Fibroblast of lung (primary cell): ENCODE measurements at places on chromosomes 7 and 10. TPM values are rescaled to one million over a fixed set of nuclear protein-coding genes. Genes with fewer than 3 reads are reported as not detected.

GRCh38 chr10:1932692-1933094 lies 195.4 kb upstream of the ADARB2 start:
- no peak overlapping the region for H3K27ac ChIP-seq
- H3K36me3 ChIP-seq, result no peaks in the 10 kb centered on the region
- DNase-seq, result no peak
- H3K4me3 ChIP-seq, result no peak overlapping the region

DNA sequence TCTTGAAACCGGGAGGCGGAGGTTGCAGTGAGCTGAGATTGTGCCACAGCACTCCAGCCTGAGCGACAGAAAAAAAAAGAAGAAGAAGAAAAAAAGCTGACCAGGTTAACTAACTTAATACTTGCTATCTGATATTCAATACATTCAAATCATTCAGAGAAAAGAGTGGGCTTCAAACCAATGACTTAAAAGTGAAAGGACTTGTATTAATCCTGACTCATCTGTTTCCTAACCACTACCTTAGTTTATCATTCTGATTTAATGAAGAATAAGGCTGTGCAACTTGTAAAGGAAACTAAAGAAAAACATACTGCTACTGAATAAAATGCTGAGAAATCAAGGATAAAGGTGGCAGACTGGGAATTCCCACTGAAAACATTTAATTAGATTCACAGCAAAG lies 128.4 kb downstream of the NRBF2 start:
- no peak overlapping the region for H3K4me3 ChIP-seq
- DNase-seq, result peak; percentile 35
- no peaks in the 10 kb centered on the region for H3K36me3 ChIP-seq
- H3K27me3 ChIP-seq, result no peaks in the 10 kb centered on the region
- H3K4me1 ChIP-seq, result peaks cover 8% of the 10 kb centered on the region
- no peak overlapping the region for H3K27ac ChIP-seq

DNA sequence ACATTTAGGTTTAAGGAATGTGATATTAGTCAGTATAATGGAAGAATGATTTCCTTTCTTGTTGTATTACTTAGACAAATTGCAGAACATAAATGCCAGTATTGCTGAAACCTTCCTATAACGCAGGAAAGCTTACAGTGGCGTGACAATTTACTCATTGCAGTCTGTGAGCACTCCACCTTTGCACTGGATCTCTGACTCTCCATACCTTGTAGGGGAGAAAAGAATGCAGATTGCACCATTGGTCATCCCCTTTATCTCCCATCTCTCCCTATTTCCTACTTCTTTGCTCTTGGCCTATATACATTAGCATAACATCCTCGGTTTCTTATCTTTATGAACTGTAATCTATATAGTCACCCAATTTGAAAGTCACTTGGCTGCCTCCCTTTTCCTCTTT lies 28.1 kb upstream of the HYAL4 start:
- DNase-seq, result no peak
- no peaks in the 10 kb centered on the region for H3K27me3 ChIP-seq
- H3K27ac ChIP-seq, result no peak overlapping the region
- H3K4me3 ChIP-seq, result no peak overlapping the region
- H3K4me1 ChIP-seq, result no peaks in the 10 kb centered on the region

GRCh38 chr10:124222318-124222987 lies 129.1 kb upstream of the CHST15 start:
- H3K36me3 ChIP-seq, result no peaks in the 10 kb centered on the region
- H3K27me3 ChIP-seq, result no peaks in the 10 kb centered on the region
- no peak overlapping the region for H3K4me3 ChIP-seq
- H3K27ac ChIP-seq, result no peak overlapping the region

DNA sequence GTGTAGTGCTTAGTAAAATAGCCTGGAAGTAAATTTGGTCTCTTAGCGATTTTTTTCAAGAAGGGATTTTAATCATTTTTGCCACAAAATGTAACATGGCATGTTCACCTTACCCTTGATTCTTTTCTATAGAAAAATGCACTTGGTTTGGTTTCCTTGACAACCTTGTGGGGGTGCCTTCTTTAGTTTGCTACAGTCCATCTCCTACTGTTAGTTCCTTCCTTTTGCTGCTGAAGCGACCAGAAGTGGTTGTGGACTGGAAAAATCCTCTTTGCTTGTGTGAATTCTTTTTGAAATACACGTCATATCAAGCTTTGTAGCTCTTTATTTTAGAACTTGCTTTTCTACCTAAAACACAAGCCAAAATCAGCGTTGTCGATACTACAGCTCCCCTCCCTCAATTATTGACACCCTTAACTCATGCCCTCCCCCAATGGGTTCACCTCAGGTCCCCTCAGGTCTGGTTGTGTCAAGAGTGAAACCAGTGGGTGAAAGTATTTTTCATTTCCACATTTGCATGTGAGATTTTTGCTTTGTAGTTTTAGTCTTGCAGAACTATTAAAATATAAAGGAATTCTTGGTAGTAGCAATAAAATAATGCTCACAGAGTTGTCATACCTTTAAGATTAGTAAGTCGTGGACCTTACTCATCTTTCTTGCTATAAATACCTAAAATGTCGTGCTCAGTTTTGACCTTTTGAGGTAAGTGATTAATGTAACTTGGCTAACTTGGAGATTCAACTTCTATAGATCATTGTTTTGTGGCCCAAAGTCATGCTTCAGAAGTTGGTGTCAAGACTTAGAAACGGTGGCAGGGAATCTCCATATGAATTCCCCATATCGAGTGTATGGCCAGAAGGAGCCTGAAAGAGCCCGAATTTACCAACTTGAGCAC lies 1.5 kb downstream of the ACTR3B start:
- peaks cover 3% of the 10 kb centered on the region for H3K4me1 ChIP-seq
- no peaks in the 10 kb centered on the region for H3K27me3 ChIP-seq
- DNase-seq, result no peak
- no peaks in the 10 kb centered on the region for H3K36me3 ChIP-seq
- H3K4me3 ChIP-seq, result peak overlapping the region; percentile 87

DNA sequence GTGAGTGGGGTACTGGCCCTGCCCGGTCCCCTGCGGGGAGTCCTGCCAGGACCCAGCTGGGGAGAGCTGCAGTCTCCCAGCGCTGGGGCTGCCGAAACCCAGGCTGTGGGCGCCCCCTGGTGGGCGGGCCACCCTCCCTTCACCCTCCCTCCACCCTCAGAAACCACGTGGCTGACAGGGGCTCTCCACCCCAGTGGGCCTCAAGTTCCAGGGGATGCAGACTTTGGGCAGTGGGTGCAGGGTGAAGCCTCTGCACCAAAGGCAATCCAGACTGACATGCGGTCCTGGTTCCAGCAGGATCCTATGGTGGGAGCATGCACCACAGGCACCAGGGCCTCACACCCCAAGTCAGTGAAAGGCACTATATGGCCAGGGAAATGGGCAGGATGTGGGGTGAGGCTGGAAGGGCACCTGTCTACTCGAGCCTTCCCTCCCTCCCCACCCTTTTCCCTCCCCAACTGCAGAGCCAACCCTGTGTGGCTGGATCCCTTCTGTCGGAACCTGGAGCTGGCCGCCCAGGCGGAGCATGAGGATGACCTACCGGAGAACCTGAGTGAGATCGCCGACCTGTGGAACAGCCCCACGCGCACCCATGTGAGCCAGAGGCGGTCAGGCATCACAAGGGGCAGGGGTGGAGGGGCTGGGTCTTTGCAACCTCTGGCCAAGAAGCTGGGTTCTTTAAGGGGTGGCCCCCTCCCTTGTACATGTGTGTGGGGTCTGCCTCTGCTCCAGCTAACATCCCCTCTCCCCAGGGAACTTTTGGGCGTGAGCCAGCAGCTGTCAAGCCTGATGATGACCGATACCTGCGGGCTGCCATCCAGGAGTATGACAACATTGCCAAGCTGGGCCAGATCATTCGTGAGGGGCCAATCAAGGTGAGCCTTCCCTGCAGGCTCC lies 38.8 kb downstream of the PSAP start:
- peak; percentile 32 for DNase-seq
- no peak overlapping the region for H3K27ac ChIP-seq
- peaks cover 4% of the 10 kb centered on the region for H3K36me3 ChIP-seq
- no peak overlapping the region for H3K4me3 ChIP-seq
- no peaks in the 10 kb centered on the region for H3K4me1 ChIP-seq

- DNase-seq, result no peak
- no peaks in the 10 kb centered on the region for H3K27me3 ChIP-seq
- H3K4me1 ChIP-seq, result no peaks in the 10 kb centered on the region
- H3K36me3 ChIP-seq, result no peaks in the 10 kb centered on the region
- no peak overlapping the region for H3K27ac ChIP-seq
Measured at GRCh38 chr10:8023851-8024250, 30.6 kb upstream of the GATA3 start.

DNA sequence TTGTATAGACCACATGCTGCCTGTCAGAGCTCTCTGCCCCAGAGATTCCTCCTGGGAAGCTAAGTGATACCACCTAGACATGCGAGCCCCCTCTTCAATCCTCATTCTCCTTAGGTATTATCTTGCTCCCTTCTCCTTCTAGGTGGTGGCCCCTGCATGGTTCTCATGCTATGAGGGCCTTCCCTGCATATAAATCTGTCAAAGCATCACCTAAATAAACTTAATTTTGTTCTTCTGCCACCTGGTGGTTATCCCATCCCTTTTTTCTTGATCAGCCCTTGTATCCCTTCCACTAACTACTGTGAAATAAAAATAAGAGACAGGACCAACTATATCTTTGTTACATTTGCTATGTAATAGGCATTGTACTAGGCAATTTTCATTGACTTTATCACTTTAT lies 242.1 kb downstream of the CDC14C start:
- H3K27ac ChIP-seq, result no peak overlapping the region
- H3K4me3 ChIP-seq, result no peak overlapping the region
- DNase-seq, result no peak

GRCh38 chr7:40348126-40348728 lies 213.4 kb downstream of the SUGCT start:
- no peaks in the 10 kb centered on the region for H3K4me1 ChIP-seq
- no peak overlapping the region for H3K4me3 ChIP-seq
- DNase-seq, result no peak

DNA sequence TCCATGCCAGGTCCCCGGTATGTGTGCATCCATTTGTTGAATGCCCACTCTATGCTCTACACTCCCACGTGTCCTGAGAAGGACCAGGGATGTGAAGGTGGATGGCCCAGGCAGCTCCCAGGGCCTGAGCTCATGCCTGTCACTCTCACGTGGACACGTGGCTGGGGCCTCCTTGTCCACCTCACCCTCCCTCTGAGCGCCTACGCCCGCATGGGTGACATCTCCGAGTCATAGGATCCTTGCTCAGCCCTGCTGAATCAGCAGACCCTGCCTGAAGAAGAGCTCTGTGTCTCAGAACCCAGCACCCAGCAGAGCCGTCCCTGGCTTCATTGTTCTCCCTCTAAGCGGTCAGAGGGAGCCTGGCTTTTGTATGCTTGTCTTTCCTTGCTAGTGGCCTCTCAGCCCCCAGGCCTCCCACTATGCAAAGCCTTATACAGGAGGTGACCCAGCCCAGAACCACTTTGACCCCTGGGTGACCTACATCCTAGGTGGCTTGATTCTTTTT lies 107.9 kb upstream of the PPIF start:
- H3K4me1 ChIP-seq, result peaks cover 26% of the 10 kb centered on the region
- peak; percentile 76 for DNase-seq
- peaks cover 16% of the 10 kb centered on the region for H3K36me3 ChIP-seq
- H3K27me3 ChIP-seq, result no peaks in the 10 kb centered on the region
- H3K27ac ChIP-seq, result no peak overlapping the region

DNA sequence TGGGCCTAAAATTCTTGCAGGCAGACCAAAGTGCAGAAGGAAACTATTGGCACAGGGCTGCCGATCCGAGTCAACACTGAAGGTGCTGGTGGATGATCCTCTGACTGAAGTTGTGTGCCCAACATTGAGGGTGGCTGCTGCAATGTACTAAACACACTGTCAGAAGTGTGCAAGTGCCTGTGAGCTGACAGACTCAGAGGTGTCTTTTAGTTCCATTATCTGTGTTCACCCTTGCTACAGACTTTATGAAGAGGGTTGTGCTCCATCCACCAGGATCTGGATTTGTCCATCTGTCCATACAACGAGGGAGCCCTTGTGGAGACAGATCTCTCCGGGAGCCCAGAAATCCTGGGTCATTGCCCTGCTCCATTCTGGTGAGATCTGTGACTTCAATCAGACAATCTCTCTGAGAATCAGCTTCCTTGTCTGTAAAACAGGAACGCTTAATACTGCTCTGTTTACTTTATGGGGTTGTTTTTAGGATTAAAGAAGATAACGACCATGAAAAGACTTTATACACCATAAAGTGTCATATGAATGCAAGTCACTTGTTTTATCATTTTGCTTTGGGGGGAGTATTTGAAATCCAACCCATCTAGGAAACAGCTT lies 9.5 kb upstream of the TRPV6 start:
- DNase-seq, result no peak
- H3K27me3 ChIP-seq, result no peaks in the 10 kb centered on the region
- H3K36me3 ChIP-seq, result no peaks in the 10 kb centered on the region
- no peaks in the 10 kb centered on the region for H3K4me1 ChIP-seq
- no peak overlapping the region for H3K4me3 ChIP-seq
- H3K27ac ChIP-seq, result no peak overlapping the region

GRCh38 chr7:129271500-129272355 lies 46.9 kb downstream of the AHCYL2 start:
- no peaks in the 10 kb centered on the region for H3K36me3 ChIP-seq
- no peak overlapping the region for H3K4me3 ChIP-seq
- peak; percentile 61 for DNase-seq
- no peaks in the 10 kb centered on the region for H3K27me3 ChIP-seq

DNA sequence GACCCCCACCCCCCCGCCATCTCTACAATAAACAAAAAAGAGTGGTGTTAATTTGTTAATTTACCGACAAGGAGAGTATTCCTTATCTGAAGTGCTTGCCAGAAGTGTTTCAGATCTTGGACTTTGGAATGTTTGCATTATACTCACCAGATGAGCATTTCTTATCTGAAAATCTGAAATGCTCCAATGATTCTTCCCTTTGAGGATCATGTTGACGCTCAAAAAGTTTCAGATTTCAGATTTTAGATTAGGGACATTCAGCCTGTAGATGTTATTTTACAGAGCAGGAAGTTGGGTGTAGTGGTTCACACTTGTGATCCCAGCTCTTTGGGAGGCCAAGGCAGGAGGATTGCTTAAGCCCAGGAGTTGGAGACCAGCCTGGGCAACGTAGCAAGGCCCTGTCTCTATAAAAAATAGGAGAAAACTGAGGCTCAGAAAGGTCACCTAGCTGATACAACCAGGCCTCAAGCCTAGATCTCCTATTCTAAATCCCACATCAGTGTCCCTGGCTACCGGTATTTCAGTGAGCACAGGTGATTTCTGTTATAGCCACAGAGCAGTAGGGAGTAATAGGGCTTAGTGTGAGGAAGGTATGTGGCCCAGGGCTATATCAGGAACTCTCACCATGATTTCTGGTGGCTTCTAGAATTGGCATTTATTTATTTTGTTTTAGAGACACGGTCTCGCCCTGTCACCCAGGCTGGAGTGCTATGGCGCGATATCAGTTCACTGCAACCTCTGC lies 35.4 kb downstream of the TMEM120A start:
- H3K36me3 ChIP-seq, result peaks cover 8% of the 10 kb centered on the region
- H3K4me1 ChIP-seq, result peaks cover 9% of the 10 kb centered on the region
- H3K4me3 ChIP-seq, result no peak overlapping the region
- H3K27ac ChIP-seq, result no peak overlapping the region
- H3K27me3 ChIP-seq, result no peaks in the 10 kb centered on the region
- DNase-seq, result no peak

GRCh38 chr7:26345837-26346236 lies 54.2 kb downstream of the SNX10 start:
- H3K36me3 ChIP-seq, result no peaks in the 10 kb centered on the region
- H3K4me3 ChIP-seq, result no peak overlapping the region
- no peak overlapping the region for H3K27ac ChIP-seq
- H3K4me1 ChIP-seq, result no peaks in the 10 kb centered on the region
- no peak for DNase-seq

- DNase-seq, result no peak
- no peak overlapping the region for H3K4me3 ChIP-seq
- H3K27me3 ChIP-seq, result no peaks in the 10 kb centered on the region
- no peaks in the 10 kb centered on the region for H3K4me1 ChIP-seq
Measured at GRCh38 chr10:34001087-34001580, 666.7 kb upstream of the NRP1 start.

NUTM2A gene
- 0.17 and 0.51 TPM in 2 replicates for total RNA-seq

TUBAL3 gene
- total RNA-seq, result not detected in 2 replicates

TRPV5 gene
- not detected in 2 replicates for total RNA-seq

FGFBP3 gene
- 0.26 and 0.50 TPM in 2 replicates for total RNA-seq
